ENCODE measurements at places on chromosomes 2 and 18.

- no peak for DNase-seq
Observed at GRCh38 chr18:30139631-30140287, 902.8 kb downstream of the DSC3 start.

DNA sequence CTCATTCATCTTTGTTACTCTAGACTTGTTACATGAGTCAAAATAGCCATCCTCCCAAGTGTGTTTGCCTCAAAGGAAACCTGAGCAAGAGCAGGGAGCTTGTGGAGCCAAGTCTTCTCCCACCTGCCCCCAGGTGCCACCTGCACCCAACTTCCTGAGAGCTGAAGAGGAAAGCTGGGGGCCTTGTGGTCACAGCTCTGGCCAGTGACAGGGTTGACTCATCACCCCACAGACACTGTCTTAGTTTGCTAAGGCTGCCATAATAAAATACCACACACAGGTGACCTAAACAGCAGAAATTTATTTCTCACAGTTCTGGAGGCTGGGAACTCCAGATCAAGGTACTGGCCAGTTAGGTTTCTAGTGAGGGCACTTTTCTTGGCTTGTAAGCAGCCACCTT lies 99.6 kb downstream of the TPGS2 start:
- DNase-seq = no peak

DNA sequence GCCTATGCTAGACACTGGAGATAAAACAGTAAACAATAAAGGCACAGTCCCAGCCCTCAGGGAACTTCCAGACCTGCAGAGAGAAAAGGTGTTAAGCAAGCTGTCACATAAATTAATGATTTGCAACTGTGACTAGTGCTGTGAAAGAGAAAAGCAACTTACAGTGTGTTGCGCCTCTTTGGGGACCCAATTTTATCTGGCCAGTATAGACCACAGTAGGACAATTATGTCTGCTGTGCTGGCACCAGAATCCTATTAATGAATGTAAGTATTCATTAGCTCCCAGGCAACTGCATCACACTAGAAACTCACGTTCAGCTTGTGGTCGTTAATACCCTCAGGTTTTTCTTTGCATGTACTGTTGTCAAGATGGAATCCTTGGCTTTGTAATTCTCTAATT lies 55.3 kb upstream of the CHST9 start:
- no peak for DNase-seq

DNA sequence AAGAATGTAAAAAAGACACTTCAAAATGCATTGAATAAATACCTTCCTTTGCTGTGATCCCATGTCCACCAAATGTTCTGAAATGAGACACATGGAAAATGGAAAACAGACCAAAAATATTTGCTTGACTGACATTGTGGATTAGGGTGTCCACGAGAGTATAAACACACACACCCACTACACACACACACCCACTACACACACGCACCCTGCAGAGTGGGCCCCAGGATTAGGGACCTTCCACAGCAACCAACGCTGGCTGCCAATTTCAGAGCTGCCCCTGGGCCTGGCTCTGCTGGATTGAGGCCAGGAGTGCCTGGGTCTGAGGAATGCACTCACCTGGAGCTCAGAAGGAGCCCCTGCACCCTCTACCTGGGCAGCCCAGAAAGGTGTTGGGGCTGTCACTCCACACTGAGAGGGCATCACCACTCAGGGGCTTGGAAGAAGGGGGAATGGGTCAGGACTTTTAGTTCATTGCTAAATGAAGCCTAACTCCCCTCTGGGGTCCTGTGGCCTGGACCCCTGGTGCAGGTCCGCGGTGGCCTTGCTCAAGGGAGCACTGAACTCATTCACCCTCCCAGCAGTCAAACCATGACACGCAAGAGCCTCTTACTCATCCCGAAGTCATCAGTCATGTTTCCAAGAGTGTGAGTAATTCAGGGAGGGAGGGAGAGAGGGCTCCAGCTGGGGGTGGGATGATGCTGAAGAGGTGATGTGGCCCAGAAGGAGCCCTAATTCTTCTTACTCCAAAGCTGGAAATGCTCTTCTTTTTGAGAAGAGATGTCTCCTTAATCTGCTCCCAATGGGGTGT lies 50.2 kb upstream of the PLB1 start:
- no peak for DNase-seq

DNA sequence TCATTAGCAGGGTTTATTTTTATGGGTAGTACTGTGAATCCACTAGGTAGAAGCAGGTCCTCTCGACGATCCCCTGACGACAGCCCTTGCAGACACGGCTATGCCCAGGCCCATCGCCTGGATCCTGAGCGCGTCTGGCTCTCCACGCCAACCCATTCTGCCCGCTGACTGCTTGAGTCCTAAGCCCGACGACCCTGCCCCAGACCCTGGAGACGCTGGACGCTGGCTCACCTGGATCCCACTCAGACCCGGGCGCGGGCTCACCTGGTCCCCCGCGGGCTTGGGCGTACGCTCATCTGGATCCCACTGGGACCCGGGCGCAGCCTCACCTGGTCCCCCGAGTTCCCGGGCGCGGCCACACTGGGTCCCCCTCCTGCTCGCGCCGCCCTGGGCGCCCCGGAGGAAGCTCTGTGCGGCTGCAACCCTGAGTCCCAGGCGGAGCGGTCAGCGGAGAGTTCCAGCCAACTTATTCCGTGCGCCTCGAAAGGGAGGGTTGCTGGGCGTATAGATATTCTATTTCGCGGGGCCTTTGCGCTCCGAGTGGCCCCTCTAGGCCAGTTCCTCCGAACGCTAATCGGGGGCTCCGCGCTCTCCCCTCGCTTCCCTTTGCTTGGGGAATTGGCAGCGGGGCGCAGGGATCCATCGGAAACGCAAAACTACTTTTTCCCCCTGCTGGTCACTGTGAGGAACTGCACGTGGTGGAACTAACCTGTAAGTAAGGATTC lies 22.4 kb upstream of the RMP24 start:
- DNase-seq = peak; percentile 31

- no peak for DNase-seq
Observed at GRCh38 chr18:23825978-23826405, 136.7 kb downstream of the LAMA3 start.

- DNase-seq = no peak
Observed at GRCh38 chr2:122417114-122417513, 661.7 kb downstream of the TSN start.

DNA sequence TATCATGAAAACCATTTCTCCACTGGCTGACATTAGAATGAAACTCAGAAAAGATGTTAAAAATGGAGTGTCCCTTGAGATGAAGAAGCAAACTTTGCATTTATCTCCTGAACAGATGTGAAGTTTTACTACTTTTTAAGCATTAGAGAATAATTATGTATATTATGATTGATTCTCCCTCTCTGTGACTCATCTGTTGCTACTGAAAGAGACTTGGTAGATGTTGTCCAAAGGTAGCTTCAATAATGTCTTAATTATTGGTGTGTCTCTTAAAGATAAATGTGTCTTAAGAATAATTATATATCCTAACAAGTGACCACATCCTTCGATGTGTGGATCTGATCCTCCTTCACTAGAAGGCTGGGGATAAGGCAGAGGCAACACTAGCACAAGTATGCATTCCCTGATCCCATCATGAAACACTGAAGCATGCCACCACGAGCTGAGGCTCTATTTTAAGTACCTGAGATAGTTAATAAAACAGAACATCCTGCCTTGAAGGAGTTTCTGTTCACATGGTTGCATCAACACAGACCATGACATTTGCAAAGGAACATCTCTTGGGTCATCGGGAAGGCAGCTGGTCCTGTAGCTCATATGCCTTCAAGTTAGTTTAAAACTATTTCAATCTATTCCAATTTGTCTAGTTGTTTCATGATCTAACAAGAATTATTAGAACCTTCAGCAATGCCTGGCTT lies 15.5 kb downstream of the RND3 start:
- no peak for DNase-seq

DNA sequence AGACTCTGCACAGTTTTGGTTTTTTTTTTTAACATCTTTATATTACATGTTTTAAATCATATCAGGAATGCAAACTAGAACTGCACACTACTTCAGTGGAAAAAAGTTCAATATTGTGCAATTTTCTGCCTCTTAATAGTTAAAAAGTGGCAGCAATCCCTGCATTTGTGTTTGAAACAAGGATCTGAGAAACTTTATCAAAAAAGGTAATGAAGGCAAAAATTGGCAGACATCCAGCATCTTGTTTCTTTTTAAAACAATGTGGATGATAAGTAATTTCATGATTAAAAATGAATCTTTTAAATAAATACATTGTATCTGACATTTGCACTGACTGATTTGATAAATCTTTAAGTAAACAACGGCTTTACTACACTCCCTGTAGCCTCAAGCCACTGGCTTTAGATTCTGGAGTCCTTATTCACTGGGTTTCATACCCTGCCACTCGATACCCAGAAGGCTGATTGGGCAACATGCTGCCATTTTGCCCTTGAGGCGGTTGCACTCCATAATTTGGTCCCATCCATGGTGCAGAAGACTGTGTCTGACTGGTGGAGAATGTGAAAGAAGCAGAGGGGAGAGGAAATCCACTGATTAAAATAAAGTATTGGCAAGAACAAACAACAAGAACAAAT lies 21.6 kb upstream of the C2orf42 start:
- DNase-seq = no peak

DNA sequence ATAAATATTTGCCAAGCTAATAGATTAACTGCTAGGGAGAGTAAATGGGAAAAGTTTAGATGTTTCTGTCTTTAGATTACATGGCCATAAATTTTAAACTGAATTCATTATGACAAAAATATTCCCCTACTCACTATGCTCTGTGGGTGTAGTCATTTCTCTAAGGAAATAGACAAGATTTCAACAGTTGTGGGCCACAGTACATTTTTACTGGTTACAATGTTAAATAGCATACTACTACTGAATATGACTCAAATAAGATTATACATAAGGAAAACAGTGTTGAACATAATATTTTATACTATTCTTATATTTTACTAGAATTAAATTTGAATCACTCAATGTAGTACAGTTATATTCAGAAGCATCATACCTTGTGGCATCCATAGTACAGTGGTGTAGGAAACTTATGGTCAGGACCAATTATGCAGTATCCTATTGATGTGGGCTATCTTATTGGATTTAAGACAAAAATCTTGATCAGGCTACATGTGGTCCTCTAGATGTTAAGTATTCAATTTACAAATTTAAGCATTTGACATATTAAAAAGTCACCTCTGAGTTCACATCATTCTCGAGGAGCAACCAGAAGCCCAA lies 33.0 kb downstream of the RPRD1A start:
- no peak for DNase-seq

- DNase-seq = peak; percentile 34
Observed at GRCh38 chr2:230684270-230685168, 28.1 kb upstream of the CAB39 start.

GRCh38 chr18:44917216-44918141 lies 236.8 kb downstream of the SETBP1 start:
- DNase-seq = no peak

DNA sequence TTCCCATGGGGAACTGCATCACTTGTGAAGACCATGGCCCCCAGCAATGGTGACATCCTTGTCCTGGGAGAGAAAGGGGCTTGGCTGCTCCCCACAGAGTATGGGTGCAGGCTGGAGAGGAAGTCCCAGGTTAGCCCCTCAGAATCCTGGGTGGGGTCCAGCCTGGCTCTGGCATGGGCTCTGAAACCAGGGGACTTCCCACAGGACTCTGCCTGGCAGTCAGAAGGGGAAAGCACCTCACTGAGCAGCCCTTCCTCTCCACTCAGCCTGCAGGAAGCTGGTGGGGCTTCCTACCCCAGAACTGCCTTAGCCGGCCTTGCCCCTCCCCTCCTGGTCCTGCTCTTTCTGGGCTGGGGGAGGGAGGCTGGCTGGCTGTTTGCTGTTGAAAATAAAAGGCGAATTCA lies 3.7 kb downstream of the NEURL3 start:
- DNase-seq = no peak

GRCh38 chr2:181770150-181770549 lies 89.8 kb upstream of the NEUROD1 start:
- no peak for DNase-seq

DNA sequence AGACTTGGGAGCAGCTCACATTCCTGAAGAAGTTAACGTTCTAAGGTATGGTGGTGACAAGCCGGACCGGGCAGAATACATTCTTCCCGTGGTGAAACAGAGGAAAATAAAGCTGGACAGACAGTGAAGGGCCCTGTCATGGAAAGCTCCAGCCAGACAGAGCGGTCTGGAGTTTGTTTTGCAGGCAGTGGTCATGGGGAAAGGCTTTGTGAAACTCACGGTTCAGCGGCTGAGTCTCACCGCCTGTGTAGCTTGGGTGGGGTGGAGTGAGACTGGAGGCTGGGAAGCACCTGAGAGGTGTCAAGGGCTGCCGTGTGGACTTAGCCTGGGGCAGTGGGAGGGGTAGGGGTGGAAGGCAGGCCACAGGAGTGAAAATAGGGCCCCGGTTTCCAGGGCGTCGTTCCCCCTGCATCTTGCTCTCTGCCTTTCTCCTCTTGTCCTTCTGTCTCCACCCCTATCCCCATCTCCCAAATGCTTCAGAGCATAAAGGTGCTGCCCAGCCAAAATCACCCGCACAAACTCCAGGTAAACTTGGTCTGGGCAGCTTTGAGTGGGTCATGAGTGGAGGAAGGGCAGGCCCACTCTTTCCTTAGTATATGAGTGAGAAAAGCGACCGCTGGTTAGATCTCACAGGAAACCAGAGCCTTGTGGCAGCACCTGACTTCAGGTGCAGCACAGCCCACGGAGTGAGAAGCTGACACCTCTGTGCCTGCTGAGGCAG lies 11.4 kb upstream of the SLC20A1 start:
- DNase-seq = no peak

GRCh38 chr2:44168681-44169154 lies at the start of gene PPM1B:
PPM1B (plus strand) TSS chr2:44168875; CDS start chr2:44201200, 32,325 bp downstream.
- no peak for DNase-seq

DNA sequence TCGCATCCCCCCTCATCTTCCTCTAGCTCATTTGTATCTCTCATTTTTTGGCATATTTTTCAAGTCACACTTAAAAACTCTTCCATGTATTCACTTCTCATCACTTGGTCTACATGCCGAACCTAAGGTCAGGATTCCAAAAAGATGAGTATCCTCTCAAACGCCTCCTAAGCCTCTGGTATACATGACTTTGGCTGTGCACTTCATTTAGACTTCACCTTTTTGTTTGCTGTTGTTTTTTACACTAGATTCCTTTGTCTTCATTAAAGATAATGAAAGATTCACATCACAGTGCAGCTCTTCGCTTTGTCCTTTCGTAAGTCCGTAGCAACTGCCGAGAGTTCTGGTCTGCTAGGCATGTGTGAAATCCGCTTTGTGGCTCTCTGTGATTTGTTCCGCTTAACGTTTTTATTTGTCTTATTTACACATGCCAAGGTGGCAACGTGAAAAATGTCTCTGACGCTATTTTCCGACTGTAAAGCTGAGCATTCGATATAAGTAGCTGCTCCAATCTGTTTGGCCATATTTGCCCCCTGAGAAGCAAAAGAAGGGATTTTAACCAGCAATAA lies 17.7 kb downstream of the RND3 start:
- no peak for DNase-seq

GRCh38 chr2:9264301-9264700 lies 57.7 kb downstream of the ASAP2 start:
- no peak for DNase-seq
